ENCODE measurements at places on chromosomes 13 and 19.

GRCh38 chr19:50252111-50252886 lies 48.9 kb downstream of the MYH14 start:
- DNase-seq: peak; percentile 38

GRCh38 chr13:40366119-40366518 lies 300.3 kb downstream of the FOXO1 start:
- no peak for DNase-seq

GRCh38 chr19:10740798-10741197 lies 22.9 kb downstream of the DNM2 start:
- DNase-seq: no peak

DNA sequence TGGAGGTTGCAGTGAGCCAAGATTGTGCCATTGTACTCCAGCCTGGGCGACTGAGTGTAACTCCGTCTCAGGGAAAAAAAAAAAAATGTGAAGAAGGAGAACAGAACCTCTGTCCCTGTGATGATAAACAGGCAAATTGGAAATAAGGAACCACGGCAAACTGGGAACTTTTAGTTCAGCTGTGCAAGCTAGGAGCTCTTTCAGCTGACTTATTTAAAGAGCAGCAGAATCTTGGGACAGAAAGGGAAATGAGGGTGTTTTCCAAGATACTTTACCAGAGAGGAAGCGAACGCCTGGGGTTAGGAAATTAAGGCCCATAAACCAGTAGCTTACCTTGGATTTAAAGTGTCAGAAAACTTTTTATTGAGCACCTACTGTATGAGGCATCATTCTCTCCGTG lies 3.0 kb upstream of the UPF1 start:
- no peak for DNase-seq

DNA sequence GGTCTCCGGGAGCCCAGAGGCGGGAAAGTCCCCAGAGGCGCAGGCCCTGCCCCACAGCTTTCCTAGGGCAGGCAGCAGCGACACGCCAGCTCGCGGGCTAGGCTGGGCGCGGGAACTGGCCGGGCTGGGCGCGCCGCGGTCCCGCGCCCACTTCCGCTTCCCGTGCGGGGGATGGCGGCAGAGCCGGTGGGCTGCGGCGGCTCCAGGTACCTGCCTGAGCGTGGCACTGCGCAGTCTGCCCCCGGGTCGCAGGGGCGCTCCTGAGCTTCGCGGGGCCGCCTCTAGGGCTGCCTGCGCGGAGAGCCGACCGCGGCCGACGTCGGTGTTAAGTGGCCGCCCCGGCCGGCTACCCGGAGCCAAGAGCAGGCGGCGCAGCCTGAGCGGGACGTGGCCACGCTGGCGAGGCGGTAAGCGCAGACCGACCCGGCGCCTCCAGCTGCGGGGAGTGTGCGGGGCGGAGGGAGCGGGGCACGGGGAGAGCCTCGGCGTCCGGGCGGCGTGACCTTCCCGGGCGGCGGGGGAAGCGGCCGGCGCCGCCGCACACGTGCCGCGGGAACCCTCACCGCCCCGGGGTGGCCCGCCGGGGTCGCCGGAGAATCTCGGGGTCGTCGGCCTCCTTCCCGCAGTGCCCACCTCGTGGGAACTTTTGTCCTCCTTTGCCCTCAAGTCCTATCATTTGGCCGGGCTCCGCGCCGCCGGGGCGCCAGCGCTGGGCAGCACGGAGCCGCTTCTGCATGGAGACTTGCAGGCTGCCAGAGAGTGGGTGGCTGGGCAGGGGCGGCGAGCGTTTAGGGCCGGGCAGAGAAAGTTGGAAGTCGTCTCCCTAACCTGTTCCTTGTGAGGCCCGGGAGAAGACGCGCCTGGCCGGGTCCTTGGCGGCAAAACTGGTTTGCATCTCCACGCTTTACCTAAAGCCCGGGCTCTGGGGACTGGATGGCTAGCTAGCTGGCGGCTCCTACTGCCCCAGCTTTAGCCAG lies 31.4 kb upstream of the MPHOSPH8 start:
- peak; percentile 36 for DNase-seq

GRCh38 chr19:46537136-46538097 lies 41.8 kb upstream of the PNMA8B start:
- DNase-seq: no peak

DNA sequence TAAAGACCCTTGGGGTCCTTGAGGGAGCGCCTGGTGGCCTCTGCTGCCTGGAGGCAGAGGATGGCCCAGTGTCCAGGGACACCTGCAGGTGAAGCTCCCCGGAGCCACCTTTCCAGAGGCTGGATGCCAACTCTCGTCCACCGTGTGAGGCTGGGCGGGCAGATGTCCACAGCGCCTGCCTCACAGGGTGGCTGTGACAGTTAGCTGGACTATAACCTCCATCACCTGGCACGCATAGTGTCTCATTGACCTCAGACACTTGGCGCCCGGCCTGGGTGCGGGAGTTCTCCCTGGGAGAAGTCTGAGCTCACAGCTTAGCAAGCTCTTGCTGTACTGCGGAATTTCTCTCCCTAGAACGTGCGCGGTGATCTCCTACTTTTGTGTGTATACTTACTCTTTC lies 9.8 kb downstream of the BICRA start:
- no peak for DNase-seq

GRCh38 chr13:105971312-105971711 lies 564.1 kb downstream of the EFNB2 start:
- DNase-seq: no peak

DNA sequence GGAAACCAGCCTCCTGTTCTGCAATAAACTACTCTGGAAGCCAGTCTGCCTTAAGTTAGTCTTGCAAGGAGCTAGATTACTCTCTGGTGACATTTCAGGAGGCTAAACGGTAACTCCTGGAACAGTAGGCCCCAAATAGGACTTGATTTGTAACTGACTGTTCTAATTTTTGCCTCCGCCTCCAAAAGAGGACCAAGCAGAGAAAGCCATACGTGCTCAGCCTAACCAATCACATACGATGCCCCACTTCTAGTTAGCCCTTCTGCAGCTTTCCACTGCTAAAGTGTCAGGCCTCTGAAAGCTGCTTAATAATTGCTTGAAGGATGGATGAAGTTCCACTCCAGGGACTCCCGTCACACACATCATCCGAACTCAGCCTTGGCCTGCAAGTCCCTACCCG lies 744 bp downstream of the ZNF805 start:
- no peak for DNase-seq

GRCh38 chr13:51035469-51035868 lies 75.6 kb downstream of the C13orf42 start:
- DNase-seq: no peak

GRCh38 chr13:36829753-36830152 lies 10.7 kb downstream of the RFXAP start:
- no peak for DNase-seq

- no peak for DNase-seq
These were observed 29.3 kb downstream of the ZNF564 start for GRCh38 chr19:12521996-12522395.

DNA sequence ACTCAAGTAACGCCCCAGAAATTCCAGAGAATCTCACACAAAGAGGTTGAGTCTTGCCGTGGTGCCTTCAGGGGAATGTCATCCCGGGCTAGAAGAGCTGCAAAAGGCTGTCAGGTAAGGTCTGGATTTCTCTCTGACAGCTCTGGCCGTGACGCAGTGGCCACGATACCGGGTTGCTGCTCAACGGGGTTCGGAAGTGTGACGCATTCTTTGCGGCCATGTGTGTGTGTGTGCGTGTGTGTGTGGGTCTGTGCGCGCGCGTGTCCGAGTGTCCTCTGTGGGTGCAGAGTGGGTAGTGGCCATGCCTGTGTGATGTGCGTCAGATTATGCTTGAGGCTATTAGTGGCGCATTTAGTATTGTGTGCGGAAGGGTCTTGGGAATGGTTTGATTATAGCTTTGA lies 306 bp downstream of the ZNF540 start:
- peak; percentile 93 for DNase-seq

DNA sequence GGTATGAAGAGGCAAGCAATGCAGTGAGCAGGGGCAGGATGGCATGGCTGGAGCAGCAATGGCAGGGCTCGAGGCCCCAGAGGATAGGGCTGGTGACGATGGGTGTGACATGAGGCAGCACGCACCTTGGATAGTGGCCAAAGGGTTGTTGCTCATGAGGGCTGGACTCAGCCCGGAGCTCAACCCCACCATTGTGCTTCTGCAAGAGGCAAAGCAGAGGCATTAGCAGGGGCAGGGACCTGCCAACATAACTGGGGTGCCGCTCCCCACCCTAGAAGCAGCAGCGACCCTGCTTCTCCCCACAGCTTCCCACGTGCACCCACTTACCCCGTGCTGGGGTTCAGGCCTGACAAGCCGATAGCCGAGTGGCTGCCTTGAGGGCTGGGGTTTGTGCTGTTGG lies 15.8 kb downstream of the ZNF574 start:
- no peak for DNase-seq

DNA sequence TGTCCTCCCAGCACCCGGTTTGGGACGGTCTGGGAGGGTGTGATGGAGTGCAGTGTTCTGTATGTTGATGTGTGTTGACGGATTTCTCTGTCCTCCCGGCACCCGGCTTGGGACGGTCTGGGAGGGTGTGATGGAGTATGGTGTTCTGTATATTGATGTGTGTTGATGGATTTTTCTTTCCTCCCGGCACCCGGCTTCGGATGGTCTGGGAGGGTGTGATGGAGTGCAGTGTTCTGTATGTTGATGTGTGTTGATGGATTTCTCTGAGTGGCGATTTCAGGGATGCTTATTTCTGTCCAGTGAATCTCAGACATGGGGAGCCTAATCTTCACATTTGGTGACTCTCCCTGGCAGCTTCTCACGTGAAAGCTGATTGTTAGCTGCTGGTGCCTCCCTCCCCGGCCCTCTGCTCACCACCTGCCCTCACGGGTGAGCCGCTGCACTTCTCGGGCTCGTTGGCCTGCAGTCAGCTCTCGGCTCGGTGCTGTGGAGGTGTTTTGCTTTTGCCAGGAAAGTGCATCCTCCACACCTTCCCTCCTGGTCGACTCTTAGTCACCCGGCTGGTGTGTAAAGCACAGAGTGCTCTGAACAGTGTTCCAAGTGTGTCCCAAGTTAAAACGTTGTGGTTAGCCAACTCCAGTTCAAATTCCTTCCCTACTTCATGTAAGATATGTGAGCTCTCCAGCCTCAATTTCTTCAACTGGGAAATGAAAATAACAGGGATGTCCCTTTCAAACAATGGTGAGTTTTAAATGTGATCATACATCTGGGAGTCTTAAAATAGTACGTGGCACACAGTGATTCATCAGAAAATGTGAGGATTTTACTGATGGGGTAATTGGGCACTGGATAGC lies 54.6 kb downstream of the ATP11A start:
- no peak for DNase-seq

DNA sequence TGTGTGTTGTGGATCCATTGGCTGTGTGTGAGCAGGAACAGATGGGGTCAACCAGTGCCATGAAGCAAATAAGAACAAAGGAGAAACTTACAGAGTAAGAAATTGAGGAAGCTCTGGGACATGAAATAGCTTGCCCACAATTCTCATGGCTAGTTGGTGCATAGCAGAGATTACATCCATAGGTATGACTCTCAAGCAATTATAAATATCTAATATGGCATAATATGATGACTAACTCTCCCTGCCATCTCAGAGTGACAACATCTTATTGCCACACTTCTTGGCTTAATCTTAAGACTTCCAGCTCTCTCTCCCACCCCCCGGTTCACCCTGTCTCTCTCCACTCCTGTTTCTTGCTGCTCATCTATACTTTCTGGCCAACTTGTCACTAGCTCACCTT lies 53.3 kb downstream of the OXGR1 start:
- no peak for DNase-seq

DNA sequence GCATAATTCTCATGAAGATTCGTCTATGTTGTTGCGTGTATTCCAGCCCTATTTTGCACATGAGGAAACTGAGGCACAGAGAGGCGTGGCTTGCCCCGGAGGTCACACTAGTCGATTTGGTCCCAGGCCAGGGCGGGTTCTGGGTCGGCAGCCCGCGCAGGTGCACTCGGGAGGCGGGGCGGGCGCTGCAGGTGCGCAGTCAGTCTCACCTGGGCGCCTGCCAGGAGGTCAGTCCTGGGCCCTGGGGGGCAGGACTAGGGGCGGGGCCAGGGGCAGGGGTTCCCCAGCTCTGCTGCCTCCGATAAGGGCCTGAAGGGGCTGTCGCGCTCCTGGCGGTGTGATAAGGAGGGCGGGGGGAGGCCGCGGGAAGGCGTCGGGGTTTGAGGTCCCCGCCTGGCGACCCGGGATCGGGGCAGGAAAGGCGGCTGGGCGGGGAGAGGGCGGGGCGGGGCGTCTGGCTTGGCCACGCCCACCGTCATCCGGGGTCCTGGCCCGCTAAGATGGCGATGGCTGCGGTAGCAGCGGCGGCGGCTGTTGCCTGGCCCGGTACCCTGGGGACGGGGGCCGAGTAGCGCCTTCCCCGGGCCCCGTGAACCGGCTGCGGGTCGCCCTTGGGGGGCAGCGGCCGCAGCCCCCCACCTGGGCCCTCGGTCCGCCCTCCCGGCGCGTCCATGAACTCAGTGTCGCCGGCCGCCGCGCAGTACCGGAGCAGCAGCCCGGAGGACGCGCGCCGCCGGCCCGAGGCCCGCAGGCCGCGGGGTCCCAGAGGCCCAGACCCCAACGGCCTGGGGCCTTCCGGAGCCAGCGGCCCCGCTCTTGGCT lies at the start of gene ATG4D:
TSS of gene ATG4D (plus strand) at position 485 of the 822 bp plus-strand sequence. CDS start at position 672, 187 bp downstream.
- DNase-seq: peak; percentile 80

- DNase-seq: no peak
These were observed 64.0 kb upstream of the GPR12 start for GRCh38 chr13:26824581-26824980.

DNA sequence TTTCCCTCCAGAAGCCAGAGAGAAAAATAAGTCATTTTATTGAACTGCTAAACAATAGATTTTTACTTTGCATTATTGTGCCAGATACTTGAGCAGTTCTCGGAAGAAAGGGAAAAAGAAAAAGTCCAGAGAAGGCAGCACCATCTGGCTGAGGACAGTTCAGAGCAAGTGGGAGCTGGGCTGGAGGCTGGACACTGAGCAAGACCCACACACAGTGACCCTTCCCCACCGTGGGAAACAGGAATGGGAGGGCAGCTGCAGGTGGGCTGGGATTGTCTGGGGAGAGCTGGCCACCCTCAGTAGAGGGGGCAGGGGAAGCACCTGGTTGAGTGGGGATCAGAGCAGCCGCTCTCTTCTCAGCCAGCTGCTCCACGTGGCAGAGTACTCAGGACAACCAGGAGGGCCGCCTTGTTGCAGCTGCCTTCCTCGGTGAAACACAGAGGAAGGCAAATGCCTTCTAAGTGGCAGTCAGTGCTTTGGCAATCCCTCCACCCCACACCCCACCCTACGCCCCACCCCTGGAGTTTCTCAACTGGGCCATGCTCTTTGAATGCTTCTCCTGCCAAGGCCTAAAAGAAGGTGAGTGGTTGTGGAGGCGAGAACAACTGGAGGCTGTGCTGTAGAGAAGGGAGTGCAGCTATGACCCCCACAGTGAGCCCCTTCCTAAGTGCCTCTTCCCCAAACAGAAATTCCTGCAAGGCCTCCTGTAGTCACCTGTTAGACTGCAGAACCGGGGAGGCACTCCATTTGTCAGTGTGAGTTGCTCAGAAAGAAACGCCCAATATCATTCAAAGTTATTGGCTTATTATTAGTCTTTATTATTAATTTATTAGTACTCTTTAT lies 179.3 kb downstream of the ZIC5 start:
- no peak for DNase-seq

DNA sequence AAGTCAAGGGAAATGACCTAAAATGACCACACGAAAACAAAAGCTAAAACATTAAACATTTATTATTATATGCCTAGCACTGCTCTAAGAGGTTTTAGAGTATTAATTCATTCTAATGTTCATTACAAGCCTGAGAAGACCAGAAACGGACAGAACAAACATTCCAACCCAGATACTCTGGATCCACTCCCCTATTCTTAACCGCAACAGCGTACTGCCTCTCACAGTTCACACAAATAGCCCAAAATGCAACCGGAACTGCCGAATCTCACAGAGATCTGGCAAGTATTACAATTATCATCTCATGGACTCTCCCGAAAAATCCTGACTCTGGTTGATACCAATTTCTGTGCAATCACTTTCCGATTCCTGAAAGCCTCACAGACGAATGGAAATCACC lies 1.4 kb downstream of the ZNF780B start:
- DNase-seq: no peak

Measured in posterior cingulate gyrus (tissue), 11 donors.